ENCODE measurements at places on chromosomes 16 and 17.

DNA sequence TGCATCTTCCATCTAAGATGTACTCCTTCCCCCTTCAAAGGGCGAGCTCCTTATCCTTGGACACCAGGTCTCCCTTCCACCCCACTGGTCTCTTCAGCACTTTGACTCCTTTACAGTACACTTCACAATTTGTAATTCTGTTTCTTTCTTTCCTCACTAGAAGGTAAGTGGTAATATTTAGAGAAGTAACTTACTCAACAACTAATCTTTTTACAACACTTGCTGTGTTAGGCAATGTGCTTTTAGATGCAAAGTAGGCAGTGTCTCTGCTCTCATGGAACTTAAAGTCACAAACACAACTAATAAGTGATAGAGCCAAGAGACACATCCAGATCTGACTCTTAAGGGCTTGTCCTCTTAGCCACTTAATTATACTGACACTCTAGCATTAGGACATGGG is 6.4 kb downstream of the SIAH1 start:
- DNase-seq: no peak

DNA sequence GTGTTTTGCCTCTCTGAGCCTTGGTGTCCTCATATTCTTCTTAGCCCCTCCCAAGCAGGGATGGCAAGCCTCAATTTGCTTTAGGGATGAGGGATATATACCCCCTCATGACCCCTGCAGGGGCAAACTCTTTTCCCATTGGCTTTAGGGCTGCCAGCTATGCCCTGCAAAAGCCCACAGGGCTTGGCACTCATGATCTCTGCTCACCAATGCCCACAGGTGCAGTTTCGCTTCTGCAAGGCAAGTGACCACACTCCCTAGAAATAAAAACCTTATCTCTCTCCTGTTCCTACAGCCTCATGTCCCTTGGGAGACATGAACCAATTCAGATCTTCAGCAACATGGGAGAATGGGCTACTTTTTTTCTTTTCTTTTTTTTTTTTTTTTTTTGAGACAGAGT is 8.8 kb downstream of the BEAN1 start:
- no peak for DNase-seq

GRCh38 chr16:424033-424622 is 1.3 kb upstream of the RAB11FIP3 start:
- peak; percentile 90 for DNase-seq

GRCh38 chr17:15946611-15947120 is 1.7 kb downstream of the ADORA2B start:
- no peak for DNase-seq

DNA sequence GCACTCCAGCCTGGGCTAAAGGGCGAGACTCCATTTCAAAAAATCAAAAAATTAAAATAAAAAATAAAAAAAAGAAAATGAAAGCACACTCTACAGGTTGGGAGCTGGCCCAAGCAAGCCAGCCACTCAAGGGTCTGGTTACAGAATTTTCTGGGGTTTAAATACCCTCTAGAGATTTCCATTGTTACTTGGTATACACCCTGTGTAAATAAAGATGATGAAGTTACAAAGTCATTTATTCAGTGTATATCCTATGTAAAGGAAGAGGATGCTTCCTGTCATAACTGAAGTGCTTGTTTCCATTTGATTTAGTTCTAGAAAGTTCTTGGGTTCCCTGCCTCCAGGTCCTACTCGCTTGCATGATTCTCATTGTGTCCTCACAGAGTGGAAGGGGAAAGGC is 79.9 kb upstream of the C17orf78 start:
- no peak for DNase-seq

DNA sequence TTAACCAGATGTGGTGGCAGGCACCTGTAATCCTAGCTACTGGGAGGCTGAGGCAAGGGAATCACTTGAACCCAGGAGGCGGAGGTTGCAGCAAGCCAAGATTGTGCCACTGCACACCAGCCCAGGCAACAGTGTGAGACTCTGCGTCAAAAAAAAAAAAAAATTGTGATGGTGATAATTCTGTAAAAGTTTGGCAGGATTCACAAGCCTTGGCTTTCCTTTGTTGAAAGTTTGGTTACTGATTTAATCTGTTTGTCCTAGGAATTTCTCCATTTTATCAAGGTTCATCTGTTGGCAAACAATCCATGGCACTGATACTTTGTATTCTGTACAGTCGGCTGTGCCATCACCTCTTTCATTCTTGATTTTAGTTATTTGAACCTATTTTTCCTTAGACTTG is 15.9 kb downstream of the EIF4A3 start:
- DNase-seq: no peak

- DNase-seq: no peak
These were observed 145.5 kb downstream of the AXIN2 start for GRCh38 chr17:65415991-65416390.

- no peak for DNase-seq
These were observed 904.8 kb downstream of the CDH8 start for GRCh38 chr16:61131447-61131846.

DNA sequence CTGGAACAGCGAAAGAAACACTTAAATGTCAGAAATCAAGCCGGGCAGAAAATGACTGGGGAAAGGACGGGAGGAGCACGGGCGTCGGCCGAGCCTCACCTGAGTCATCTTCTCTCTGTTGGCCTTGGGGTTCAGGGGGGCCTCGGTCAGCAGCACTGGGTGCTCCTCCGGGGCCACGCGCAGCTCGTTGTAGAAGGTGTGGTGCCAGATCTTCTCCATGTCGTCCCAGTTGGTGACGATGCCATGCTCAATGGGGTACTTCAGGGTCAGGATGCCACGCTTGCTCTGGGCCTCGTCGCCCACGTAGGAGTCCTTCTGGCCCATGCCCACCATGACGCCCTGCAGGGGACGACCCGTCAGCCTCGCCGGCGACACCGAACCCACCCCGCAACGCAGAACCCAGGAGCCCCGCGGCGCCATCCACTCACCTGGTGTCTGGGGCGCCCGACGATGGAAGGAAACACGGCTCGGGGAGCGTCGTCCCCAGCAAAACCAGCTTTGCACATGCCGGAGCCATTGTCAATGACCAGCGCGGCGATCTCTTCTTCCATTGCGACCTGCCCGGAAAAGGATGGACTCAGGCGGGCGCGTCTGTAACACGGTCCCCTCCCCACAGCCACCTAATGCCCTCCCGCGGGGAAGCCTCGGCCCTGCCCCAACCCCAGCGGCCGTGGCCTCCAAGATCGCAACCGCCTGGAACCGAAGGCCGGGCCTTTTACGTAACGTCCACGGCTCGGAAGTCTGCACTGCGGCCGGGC is 616 bp downstream of the ACTG1 start:
- no peak for DNase-seq

GRCh38 chr17:68100000-68100641 is 64.6 kb downstream of the KPNA2 start:
- no peak for DNase-seq

GRCh38 chr16:66910175-66910940 is 8.3 kb downstream of the CDH16 start:
- DNase-seq: no peak

GRCh38 chr17:38690386-38690785 is 14.7 kb upstream of the MLLT6 start:
- DNase-seq: no peak

DNA sequence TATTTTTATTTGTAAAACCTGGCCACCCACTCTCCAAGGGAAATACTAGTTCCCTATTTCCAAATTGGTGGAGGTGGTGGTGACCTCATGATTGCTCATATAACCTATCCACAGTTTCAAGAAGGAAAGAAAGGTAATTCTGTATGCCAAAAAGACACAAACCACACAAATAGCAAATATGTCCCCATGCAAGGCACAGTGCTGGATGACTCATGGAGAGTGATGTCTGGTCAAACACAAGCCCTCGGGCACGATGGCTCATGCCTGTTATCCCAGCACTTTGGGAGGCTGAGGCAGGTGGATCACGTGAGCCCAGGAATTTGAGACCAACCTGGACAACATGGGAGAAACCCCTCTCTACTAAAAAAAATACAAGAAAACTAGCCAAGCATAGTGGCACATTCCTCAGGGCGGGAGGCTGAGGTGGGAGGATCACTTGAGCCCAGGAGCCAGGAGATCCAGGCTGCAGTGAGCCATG is 64.2 kb downstream of the GNA13 start:
- DNase-seq: no peak

GRCh38 chr16:67648088-67648763 is 3.3 kb downstream of the CARMIL2 start:
- DNase-seq: no peak

DNA sequence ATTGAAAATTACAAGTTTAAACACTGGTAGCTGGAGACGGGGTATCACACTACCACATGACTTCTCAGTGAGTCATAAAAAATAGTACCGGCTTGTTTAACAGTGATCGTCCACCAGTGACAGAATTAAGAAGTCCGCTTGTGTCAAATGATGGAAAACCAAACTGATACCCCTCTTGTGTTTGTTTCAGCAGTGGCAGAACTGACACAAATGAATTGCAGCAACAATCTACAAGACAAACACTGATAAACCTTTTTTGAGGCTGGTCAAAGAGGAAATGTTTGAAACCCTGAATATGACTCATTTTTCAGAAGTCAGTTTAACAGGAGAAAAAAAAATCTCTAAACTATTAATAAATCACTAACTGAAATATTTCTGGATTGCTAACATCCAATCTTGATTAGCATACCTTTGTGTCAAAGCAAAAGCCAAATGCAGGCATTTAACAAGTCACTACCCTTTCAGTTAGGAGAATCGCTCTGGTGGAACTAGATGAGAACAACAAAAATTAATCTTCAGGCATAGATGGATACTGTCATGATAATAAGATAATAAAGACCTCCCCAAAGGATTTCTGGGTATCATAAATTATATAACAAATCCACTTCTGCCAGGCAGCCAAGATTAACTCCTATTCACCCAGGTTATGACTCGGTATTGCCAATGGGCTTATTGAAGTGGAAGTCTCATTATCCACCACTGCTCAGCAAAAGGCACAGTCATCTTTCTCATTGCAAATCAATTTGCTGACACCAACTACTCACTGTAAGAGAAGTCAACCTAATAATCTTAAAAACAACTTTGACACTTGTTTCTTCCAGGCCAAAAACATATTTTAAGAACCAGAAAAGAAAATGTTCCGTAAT is 20.8 kb downstream of the DCUN1D3 start:
- no peak for DNase-seq

DNA sequence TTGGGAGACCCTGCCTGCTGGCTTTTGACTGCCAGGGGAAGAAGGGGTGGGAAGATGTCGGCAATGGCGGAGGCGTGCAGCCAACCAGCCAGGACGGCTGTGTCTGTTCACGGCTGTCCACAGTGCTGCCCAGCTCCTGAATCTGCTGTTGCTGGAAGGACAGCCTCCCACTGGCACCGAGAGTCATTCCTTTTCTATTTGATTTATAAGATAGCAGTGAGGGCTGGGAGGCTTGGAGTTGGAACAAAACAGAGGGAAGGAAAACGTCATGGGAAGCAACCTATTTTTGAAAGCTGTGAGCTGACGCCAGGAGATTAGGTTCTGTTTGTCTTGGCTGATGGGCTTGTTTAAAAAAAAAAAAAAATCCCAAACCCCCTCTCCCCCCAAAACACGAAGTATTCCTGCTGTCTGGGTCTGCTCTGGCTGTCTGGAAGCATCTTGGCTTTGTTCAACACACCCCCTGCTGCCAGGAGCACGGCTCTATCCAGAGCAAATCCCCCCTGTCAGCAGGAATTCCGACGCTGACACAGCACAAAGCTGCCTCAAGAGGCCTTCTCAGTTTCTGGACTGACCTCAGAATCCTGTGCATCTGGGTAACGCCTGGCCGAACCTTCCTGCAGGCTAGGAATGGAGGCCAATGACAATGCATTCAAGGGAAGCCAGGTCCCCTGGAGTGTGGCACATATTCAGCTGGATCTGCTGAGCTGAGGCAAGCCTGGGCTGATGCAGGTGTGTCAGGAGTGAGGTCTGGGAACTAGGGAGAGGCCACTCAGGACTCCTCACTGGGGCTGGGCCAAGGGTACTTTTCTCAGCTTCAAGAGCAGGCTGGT is 41.0 kb upstream of the SREBF1 start:
- peak; percentile 39 for DNase-seq
